ENCODE measurements at places on chromosomes 12 and 14.

DNA sequence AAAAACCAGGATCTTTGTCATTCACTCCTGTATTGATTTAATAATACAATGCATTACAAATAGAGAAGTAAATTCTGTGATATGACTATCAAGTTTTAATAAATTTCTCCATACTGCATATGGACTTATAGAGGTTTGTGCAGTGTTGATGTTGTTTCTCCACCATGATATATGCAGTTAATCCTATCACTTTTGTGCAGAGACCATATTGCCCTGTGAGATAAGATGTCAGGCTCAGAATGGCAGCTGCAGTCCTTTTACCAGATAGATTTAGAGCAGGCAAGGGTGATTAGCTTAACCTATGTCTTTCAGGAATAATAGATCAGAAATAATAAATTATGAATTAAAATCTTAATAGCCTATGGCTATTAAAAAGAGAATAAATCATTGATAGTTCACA is 38.6 kb upstream of the KCNJ8 start:
- no peak for DNase-seq

GRCh38 chr12:27383429-27384260 is 51.0 kb downstream of the BMAL2 start:
- DNase-seq, result peak; percentile 77

DNA sequence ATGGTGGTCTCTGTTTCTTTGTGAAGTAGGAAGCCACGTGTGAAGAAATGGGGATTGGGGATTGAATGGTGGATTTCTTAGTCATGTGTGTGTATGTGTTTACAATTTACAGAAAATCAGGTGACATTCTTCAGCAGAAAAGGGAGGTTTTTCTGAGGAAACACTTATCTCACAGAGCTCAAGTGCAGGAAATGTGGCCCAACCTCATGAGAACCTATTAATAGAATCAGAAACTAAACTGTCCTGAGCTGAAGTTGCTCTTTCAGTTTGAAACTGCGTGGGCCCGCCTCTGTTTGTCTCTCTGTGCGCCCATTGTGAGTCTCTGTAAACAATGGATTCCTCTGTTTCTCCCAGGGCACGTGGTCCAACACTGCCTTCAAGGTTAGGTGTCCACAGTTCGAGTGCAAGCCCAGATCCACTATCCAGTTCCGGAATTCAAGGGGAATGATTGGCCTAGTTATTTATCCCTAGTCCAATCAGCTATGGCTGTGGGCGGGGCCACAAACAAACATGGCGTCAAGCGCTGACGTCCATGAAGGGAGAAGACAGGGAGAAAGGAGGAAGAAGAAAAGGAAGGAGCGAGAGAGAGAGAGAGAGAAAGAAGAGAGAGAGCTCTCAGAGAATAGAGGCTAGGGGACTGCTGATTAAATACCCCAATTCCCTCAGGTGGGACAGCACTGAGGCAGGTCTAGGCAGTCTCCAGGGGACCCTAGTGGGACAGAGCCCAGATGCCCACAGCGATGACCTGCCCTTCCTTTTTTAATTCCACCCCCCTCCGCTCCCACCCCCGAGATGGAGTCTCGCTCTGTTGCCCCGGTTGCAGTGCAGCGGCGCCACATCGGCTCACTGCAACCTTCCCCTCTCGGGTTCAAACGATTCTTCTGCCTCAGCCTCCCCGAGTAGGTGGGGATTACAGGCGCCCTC is 31.4 kb upstream of the C12orf76 start:
- DNase-seq, result peak; percentile 48

GRCh38 chr14:101535701-101536207 is 25.5 kb upstream of the DIO3 start:
- DNase-seq, result no peak

GRCh38 chr14:34997762-34998161 is 15.0 kb downstream of the SRP54 start:
- no peak for DNase-seq

- DNase-seq, result no peak
Measured at GRCh38 chr12:21993438-21993981, 52.3 kb upstream of the ABCC9 start.

DNA sequence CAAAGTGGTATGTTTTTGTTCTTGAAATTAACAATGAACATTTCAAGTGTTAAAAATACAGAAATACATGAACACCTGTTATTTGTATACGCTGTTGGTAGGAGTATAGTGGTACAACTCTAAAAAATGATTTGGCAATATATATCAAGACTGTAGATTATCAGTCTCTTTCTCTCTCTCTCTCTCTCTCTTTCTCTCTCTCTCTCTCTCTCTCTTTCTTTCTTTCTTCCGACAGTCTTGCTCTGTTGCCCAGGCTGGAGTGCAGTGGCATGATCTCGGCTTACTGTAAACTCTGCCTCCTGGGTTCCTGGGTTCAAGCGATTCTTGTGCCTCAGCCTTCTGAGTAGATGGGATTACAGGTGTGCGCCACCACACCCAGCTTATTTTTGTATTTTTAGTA is 12.6 kb downstream of the HEBP1 start:
- no peak for DNase-seq

GRCh38 chr12:67519484-67520433 is 128.8 kb upstream of the DYRK2 start:
- no peak for DNase-seq

GRCh38 chr14:61102549-61103466 is 121.8 kb downstream of the SLC38A6 start:
- no peak for DNase-seq
